ENCODE measurements at places on chromosomes 1 and 21.
A peak's percentile ranks its signal among the peaks of the same experiment; 100 is the strongest.

DNA sequence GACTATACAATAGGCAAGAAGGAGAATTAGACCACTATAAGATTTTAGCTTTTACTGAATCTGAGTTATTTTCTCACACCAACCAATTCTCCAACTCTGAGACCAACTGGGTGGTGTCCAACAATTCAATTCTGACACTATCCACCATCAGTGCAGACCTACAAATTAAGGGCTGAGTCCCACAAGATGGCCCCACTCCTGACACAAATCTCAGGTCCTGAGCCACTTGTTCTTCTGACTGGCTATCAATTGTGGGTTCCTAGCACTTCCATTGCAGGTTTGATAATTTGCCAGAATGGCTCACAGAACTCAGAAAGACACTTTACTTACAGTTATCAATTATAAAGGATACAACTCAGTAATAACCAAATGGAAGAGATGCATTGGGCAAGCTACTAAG lies 6.7 kb downstream of the ERO1B start:
- no peak for DNase-seq

DNA sequence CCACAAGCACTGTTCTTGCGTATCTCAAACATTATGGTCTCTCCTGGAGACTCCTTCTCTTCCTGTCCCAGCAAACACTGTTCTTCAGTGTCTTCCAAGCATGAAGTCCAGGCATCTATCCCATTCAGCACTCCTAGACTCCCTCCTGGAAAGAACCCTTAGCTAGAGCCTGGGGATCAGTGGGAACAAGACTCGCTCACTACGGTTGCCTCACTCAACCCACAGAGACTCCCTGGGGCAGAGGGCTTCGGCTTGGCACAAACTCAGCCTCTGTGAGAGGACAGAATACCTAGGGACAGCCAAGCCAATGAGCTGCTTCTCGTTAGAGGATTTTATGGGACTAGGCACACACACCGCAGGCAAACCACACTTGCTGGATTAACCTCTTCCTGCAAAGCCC lies 86.5 kb upstream of the IPO9 start:
- DNase-seq, result no peak

DNA sequence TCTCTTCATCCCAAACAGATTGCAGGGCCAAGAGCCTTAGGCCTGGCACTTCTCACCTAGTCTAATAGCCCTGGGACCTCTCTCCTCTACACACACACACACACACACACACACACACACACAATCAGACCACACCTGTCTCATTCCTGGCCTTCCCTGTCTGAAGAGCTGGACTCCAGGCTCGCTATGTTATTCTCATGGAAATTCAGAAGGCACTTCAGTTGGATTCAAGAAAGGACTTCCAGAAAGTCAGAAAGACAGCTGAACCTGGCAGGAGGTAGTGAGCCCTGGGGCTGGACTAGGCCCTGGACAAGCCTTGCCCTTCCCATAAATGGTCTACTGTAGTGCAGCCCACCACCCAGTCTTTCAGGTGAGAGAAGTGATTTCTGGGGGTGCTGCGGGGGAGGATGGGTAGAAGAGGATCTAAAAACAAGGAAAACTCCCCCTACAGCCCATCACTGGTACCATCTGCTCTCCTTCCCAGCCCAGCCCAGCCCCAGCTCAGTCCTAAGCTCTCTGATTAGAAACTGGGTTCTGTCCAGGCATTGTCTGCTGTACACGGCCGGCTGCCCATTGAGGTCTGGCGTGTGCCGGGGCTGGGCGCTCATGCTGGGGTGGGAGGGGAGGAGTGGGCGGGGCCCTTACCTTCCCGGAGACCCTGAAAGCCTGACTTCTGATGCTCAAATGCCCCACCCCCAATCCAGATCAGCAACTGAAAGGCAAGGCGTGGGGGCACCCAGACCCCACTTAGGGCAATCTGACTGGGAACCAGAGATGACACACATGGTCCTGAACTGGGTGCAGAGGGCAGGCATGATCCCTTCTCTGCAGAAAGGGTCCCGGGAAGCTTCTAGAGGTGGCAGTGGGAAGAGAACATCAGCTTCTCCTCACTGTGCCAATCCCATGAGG lies 2.5 kb downstream of the KIF21B start:
- DNase-seq, result no peak

- no peak for DNase-seq
These were observed 555.0 kb upstream of the PLXNA2 start for GRCh38 chr1:208799186-208799585.

- DNase-seq, result no peak
These were observed 2.3 kb downstream of the ETS2 start for GRCh38 chr21:38807986-38808385.

DNA sequence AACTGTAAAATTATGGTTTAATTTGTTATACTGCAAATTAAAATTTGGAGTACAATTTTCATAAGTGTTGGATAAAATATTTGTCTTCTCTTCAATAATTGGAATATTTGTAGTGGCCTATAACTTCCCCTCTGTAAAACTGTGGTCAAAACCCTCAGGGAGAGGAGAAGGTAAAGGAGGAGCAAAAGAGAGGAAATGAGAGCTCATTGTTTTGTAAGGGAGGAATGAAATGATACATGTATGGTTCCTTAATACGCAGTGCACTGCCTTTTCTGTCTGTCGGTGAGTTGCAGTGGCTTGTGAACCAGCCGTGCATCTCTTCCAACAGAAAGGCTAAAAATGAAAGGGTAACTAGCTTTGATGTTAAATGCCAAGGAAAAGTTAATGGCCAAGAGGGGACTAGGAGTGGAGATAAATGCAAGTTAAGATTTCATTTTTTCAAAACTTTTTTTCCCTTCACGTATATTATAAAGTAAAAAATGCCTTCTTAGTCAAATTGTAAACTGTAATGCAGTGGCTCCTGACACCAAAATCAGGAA lies 26.4 kb downstream of the LRRC8D start:
- DNase-seq, result no peak

- no peak for DNase-seq
These were observed 1.3 kb upstream of the ENAH start for GRCh38 chr1:225654277-225654597.

GRCh38 chr21:45530423-45531113 lies 11.7 kb downstream of the SLC19A1 start:
- no peak for DNase-seq

DNA sequence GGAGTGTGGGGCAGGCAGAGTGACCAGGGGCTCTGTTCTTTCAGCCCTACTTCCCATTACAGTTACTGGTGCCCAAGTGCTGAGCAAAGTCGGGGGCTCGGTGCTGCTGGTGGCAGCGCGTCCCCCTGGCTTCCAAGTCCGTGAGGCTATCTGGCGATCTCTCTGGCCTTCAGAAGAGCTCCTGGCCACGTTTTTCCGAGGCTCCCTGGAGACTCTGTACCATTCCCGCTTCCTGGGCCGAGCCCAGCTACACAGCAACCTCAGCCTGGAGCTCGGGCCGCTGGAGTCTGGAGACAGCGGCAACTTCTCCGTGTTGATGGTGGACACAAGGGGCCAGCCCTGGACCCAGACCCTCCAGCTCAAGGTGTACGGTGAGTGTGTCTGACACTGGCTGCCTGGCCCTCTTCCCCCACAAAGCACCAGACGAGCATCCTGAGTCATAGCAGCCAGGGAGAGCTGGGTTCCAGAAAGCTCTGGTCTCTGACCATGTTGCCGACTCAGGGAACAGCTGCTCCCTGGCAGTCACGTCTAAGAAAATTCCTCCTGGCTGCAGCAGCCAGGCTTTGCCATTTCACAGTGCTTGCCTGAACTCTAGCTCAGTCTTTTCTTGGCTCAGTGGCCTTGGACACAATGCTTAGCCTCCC lies 3.3 kb downstream of the SLAMF8 start:
- DNase-seq, result no peak

- no peak for DNase-seq
These were observed 17.3 kb downstream of the DDR2 start for GRCh38 chr1:162649583-162649982.

- no peak for DNase-seq
These were observed 81.8 kb downstream of the TMEM53 start for GRCh38 chr1:44592208-44593145.

DNA sequence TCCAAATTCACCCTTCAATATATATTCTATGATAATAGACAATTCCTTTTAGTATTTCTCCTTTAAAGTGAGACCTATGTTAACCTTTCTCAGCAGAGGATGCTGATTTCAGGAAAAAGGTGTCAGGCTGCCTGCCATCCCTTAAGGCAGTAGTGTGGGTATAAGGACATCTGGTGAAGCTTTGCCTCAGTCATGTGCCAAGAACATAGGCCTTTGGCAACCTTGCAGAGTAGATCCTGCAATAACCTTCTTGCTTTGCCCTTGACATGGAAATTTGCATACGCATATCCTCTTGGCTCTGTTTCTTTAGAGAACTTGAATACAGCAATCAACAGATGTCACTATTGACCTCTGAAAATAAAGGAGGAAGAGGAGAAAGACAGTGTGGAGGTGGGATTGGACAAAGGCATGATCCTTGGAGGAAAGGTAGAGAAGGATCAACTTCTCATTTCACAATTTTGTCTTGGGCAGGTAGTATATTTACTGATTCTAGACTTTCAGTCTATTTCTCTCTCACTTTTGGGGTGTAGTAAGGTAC lies 21.1 kb upstream of the ZRANB2 start:
- no peak for DNase-seq

DNA sequence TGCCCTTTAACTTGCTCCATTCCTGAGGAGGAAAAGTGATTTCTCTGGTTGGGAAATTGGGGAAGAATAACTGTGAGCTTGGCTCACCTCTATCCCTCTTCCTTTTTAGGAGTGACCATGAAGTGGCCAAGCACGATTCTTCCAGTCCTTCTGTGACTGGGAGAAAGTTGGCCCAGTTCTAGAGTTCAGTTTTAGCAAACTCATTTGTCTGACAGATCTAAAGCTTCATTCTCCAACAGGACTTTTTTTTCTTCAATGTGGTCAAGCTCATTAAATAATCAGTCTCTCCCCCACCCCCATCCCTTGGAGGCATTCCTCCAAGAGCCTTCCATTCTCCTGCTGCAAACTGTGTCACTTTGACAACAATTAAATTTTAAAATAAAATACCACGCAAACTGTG lies 6.4 kb upstream of the AGL start:
- no peak for DNase-seq

- peak; percentile 17 for DNase-seq
These were observed at the start of gene LRRC71 for GRCh38 chr1:156920233-156921052. TSS of gene LRRC71 (plus strand) at chr1:156920632. CDS start at chr1:156920804, 172 bp downstream.

GRCh38 chr1:20158358-20159070 lies 19.4 kb downstream of the PLA2G2F start:
- no peak for DNase-seq

DNA sequence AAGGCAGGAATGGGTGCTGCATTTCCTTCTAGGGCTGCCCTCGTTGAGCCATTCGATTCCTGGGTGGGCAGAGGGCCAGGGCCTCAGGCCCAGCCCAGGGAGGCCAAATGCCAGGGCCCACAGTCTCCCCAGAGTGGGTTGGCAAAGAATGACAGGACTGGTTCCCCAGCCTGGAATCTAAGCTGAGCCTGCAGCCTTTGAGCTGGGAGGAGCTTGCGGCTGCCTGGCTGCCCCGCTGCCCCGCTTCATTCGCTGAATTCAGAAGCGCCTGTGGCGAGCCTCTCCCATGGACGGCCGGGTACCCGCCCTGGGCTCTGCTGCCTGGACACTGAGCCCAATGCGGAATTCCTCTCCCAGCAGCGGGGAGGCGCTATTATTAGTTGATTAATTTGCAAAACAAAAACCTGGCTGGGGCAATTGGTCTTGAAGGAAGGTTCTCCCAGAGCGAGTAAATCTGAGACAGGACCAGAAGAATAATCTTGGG lies 32.3 kb upstream of the TARDBP start:
- DNase-seq, result no peak

DNA sequence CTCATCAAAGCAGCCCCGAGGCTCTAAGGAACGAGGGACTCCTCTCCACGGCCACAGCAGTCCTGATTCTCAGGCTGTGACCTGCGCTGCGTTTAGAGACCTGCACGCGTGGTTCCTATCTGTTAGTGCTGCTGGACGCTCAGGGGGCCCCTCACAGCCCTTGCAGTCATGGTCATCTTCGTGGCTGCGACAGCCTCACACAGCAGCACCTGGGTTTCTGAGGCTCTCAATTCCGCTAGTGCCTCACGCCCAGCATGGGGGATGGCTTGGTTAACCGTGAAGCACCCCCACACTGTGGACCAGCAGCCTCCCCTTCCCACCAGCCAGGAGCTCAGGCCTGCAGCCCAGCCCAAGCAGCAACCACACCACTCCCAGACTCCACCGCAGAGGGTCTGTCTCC lies 7.8 kb downstream of the MORN1 start:
- DNase-seq, result no peak

DNA sequence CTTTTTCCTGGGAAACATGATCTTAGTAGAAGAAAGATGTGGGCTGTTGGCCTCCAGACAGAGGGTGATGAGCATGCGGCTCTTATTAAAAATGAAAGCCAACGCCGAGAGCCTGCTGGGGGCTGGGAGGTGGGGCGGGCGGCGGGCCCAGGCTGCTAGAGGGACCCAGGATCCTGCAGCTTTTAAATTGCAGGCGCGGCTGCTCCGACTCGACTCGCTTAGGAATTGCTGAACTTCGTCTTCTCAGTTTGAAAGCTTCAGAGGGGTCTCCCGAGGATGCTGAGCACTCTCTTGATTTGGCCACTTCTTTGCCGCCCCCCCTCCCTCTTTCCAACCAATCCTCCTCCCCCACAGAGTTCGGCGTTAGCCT lies 1.2 kb downstream of the AGPAT3 start:
- no peak for DNase-seq

GRCh38 chr1:52334906-52335528 lies 31.0 kb downstream of the CC2D1B start:
- DNase-seq, result no peak

DNA sequence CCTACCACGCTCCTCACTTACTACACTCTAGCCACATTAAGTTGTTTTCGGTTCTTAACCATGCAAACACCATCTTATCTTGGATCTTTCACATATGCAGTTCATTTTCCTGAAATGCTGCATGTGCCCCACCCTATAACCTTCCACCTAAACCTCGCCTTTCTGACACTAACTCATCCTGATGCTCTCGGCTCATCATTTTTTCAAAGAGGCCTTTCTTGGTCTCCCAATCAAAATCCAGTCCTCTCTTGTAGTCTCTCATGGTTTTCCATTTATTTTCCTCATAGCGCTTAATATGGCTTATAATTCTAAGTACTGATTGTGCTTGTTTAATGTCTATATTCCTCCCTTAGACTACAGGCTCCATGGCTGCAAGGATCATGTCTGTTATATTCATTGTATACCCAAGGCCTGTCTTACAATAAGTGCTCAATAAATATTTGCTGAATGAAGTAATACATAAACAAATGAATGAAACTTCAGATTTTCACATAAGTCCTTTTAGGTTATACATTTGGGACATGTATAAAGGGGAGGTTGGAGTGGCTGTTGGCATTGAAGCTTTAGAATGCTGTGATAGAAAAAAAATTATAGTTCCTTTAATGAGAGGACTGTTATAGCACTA lies 79.2 kb upstream of the CDC42BPA start:
- DNase-seq, result no peak

GRCh38 chr1:154669464-154670282 lies 61.7 kb upstream of the ADAR start:
- peak; percentile 56 for DNase-seq

GRCh38 chr1:113281550-113281949 lies 108.8 kb upstream of the MAGI3 start:
- no peak for DNase-seq

DNA sequence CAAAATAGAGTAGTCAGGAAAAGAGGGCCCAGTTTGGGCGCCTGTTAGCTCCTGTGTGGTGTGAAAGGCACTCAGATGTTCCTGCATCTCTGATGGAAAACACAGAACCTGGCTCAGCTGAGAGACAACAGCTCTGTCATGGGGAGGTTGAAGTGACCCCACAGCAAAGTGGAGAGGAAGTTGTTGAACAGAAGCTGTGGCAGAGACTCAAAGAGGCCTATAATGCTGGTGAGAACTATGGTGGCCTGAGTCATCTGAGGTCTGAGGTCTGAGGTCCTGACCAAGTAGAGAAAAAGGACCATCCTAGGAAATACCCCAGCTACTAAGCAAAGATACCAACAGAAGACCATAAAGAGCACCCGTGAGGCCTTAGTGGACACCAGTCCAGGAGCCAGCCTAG lies 45.6 kb upstream of the JAK1 start:
- DNase-seq, result no peak
